Stimulated activated CD4-positive, alpha-beta T cell treated with anti-CD3 and anti-CD28 coated beads, Interleukin-2, amount 100 ng/mL, for 24 hours (primary cell): ENCODE measurements at places on chromosomes 5 and 9.

- no peak for DNase-seq
These were observed 25.5 kb downstream of the CTSL start for GRCh38 chr9:87751423-87751822.

- no peak for DNase-seq
These were observed 20.3 kb upstream of the OLFM1 start for GRCh38 chr9:135067096-135067710.

GRCh38 chr9:129988607-129989361 lies 54.2 kb downstream of the FNBP1 start:
- DNase-seq: no peak

DNA sequence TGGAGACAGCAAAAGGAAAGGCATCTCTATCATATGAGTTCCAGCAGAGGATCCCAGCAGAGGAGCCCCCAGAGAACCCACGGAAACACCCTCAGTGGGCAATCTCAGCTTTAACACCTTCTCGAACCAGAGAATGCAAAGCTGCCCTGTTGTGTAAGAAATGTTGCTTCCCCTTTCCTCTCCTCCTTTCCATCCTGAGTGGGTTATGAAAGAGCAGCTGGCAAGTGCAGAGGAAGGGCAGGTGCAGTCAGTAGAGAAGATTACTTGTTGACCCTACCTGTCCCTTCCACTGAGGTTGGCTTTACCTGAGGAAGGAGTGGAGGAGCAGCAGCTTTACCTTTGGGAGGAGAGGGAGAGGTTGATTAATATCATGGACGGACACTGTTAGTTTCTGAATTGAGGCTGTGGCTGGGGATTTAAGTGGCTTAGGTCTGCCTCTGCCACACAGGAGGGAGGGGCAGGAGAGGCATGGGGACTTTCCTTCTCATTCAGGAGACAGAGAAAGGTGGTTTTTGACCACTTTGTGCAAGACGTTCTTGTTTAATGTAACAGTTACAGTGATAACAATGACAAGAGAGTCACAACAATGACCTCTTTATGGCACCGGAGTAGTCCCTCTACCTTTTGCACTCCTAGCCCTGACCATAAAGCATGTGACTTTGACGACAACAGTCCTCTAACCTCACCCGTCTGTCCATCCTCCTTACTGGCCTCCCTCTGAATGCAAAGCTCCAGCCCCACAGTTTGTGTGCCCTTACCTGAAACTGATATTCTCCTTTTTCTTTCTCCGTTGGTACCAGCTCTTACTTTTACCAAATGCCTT lies 254.8 kb downstream of the NSG2 start:
- no peak for DNase-seq

- no peak for DNase-seq
These were observed 16.3 kb downstream of the C9orf57 start for GRCh38 chr9:72044095-72044494.

GRCh38 chr5:3839151-3839550 lies 243.5 kb downstream of the IRX1 start:
- DNase-seq: no peak

- DNase-seq: no peak
These were observed 422.2 kb upstream of the TLE4 start for GRCh38 chr9:79149585-79149984.

- DNase-seq: no peak
These were observed 39.0 kb downstream of the IQGAP2 start for GRCh38 chr5:76441890-76442673.

DNA sequence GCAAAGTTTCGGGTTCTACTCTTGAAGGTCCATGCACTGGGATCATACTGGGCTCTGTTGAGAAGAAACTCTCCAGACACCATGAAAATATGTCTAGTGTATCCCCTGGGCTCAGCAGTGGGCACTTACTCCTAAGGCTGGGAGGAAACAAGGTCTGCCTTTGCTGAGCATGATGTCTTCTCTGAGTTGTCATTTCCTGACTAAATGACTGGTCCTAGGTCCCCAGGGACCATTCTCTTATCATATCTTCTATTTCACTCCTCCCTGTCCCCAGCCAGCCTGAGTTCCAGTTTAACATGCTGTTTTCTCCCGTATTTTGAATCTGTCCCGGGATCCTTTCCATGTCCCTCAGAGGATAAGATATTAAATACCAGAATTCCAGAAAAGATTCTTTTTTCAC lies 225.4 kb downstream of the MTRR start:
- DNase-seq: no peak

GRCh38 chr5:175671013-175671412 lies 13.1 kb downstream of the HRH2 start:
- no peak for DNase-seq

DNA sequence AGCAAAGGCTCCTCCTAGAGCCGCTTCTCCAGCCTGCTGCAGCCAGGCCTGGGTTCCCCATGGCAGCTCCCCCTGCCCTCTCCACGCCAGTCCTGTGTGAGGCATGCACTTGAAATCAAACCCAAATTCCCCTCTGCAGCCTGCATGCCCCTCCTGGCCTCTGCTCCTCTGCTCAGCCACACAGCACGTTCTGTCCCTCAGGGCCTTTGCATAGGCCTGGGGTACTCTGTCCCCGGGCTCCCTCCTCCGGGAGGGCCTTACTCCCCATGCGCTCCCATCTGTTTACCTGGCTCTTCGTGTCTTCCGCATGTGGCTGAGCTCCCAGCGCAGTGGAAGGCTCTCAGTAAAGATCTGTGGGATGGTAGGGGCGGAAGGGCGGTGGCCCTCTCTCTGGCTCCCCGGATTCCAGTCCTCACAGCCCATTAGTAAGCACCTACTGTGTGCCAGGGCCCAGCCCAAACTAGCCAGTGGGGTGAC lies 203.5 kb upstream of the IER5L start:
- no peak for DNase-seq

DNA sequence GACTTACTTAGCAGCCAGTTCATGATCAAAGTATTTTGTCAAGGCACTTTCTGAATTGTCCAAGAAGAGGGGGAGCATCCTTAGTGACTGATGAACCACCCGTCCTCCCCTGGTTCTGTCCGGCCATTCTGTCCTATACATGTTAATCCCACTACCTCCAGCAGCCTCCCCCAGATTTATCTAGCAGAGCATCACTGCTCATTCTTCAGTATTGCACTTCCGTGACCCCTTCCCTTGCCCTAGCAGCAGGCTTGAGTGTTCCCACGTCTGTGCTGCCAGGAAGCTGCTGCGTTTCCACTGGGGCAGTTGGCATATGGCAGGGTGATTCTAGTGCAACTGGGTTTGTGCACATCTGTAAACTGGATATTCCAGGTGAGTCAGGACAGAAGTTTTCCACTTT lies 4.5 kb downstream of the GLDC start:
- no peak for DNase-seq

DNA sequence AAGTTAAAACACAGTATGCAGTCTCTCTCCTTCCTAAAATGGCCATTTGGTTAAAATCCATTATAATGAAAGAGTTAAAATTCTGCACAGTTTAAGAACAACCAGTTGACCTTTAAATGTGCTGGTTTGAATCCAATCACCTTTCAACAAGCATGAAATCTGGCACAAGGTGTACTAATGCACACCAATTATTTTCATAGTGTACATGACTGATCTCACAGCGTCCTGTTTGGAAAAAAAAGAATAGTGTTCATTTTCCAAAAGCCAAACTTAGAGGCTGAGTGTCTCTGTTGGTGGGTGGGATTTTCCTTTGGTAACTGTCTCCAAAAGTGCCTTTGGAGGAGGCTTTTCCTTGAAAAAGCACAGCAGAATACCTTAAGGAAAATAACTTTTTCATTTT lies 180.6 kb downstream of the DEPDC1B start:
- no peak for DNase-seq

GRCh38 chr9:121294866-121295661 lies 27.1 kb downstream of the GSN start:
- DNase-seq: no peak

DNA sequence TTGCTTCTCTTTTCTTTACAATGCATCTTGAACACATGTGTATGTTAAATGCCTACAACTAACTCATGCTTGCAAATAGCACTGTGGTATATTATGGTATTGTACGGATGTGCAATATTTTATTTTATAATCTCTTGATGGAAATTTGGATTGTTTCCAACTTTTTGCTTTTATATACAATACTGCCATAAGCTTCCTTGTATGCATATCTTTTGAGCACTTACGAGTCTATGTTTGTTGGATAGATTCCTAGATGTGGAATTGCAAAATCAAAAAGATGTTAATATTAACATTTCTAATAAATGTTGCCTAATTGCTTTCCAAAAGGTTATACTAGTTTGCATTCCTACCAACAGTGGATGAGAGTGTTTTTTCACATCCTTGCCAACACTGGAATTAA lies 3.4 kb upstream of the GALNT12 start:
- DNase-seq: no peak
